ENCODE measurements at places on chromosomes 1 and 21.

DNA sequence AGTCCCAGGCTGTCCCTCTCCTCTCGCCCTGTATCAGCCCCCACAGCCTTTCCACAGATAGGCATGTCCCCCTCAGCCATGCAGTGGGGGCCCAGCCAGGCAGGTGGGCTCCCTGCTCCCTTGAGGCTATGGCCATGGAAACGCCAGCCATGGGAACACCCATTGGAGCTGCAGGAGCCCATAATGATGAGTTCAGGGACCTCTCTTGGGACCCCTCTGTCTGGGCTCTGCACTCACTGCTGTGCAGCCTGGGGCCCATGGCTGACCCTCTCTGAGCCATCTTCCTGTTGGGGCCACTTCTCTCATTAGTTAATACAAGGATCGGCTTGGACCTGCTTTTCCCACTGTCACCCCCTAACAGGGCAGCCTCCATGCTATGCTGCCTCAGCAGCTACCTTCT lies 33.2 kb downstream of the WNT3A start:
- no peak for DNase-seq

DNA sequence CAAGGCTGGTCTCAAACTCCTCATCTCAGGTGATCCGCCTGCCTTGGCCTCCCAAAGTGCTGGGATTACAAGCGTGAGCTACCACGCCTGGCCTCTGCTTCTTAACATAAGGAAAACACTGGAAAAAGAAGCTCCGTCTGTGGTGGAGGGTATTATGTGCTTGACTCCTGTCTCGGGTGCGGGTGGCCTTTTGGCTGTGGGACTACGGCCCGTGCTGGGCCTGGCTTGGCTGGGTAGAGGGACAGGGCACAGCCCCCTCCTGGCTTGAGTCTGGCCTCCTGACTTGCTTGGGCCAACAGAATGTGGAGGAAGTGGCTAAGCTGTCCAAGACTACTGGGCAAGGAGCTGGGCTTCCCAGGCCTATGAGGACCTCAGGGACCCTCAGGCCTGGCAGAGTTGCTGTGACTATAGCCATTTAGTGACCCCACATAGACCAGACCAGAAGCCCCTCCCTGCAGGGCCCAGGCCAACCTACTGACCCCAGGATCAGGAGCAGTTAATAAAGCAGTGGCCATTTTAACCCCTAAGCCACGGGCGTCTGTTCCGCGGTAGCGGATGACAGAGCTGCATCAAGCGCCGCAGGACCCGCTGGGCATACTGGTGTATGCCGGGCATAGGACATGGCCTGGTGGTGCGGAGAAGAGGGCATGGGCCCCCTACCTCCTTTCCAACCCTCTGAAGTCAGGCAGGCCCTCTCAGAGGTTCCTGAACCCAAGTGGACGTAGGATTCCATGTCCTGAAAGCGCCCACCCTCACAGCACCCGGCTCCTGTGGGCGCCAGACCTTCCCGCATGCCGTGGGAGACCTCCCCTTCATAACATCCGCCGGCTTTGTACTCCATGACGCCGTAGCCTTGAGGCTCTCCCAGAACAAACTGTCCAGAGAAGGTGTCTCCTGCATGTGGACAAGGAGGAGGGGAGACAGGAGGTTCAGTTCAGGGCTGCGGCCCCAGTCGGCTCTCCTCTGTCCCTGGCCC lies 4.4 kb downstream of the MORN1 start:
- no peak for DNase-seq

DNA sequence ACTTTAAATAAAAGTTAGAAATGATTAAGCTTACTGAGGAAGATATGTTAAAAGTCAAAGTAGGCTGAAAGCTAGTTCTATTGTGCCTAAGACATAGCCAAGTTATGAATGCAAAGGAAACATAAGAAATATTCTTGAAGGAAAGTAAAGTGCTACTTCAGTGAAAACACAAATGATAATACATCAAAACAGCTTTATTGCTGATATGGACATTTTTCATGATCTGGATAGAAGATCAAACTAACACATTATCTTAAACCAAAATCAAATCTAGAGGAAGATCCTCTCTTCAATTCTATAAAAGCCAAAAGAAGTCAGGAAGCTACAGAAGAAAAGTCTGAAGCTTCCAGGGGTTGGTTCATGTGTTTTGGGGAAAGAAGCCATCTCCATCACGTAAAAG lies 545.9 kb downstream of the COL11A1 start:
- no peak for DNase-seq

GRCh38 chr1:68205794-68206358 lies 26.4 kb downstream of the WLS start:
- no peak for DNase-seq

- peak; percentile 62 for DNase-seq
Observed at GRCh38 chr1:219990782-219991510, 55.4 kb downstream of the EPRS1 start.

- no peak for DNase-seq
Observed at GRCh38 chr1:171576144-171576543, 45.9 kb upstream of the MYOCOS start.

DNA sequence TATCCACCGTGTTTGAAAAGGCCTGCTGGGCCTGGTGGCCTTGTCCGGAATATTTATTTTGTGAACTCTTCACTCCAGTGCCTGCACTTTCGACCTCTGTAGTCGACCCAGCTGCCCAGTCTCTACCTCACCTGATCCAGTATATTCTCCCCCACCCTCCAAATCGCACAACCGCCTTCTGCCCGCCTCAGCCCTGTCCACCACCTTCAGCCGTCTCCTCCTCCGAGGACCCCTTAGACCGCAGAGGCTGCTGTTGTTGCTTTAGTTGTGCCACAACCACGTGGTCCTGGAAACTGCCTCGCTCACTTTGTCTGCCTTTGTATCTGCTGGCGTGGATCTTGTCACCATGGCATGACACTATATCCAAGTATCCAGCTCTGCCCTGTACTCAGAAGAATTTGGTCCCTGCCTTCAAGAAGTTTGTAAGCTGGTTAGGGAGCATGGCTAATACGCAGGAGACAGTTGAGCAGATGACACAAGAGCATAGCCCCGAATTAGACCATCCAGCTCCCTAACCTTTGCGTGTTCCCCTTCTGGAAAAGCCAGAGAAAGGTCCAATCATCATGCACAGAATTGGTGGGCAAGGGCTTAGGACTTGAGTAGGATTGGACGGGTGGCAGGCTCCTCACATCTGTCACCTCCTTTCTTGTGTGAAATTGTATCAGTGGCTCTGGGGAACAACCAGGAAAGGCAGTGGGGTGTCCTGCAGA lies 1.5 kb downstream of the PHGDH start:
- peak; percentile 61 for DNase-seq

DNA sequence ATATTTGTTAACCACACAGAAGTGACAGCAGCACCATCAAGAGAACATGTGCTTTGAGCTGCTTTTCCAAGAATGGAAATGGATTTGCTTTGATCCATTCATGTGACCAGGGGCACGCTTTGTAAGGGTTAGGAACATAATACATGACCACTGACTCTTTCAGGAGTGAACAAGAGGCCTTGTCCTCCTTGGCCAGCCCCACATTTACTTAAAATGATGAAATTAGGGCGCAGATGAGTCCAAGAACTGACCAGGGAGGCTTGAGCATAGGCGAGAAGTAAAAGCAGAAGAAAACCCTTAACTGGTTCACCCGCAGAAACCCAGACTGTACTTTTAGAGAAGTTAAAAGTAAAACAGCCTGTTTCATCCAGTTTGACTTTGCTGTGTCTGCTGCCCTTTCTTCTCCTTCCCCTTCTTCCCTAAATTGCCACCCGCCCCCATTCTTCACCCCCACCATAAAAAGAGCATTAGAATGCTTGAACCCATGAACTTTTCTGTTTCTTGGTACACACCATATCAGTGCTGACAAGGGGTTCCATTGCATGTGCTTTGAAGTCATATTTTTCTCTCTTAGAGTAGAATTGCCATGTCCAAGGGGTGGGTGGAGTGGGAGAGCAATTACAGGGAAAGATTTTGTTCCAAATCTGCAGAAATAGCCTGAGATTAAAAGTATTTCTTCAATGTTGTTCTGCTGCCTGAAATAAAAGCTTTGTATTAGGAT lies 2.6 kb upstream of the GLUL start:
- DNase-seq, result no peak

DNA sequence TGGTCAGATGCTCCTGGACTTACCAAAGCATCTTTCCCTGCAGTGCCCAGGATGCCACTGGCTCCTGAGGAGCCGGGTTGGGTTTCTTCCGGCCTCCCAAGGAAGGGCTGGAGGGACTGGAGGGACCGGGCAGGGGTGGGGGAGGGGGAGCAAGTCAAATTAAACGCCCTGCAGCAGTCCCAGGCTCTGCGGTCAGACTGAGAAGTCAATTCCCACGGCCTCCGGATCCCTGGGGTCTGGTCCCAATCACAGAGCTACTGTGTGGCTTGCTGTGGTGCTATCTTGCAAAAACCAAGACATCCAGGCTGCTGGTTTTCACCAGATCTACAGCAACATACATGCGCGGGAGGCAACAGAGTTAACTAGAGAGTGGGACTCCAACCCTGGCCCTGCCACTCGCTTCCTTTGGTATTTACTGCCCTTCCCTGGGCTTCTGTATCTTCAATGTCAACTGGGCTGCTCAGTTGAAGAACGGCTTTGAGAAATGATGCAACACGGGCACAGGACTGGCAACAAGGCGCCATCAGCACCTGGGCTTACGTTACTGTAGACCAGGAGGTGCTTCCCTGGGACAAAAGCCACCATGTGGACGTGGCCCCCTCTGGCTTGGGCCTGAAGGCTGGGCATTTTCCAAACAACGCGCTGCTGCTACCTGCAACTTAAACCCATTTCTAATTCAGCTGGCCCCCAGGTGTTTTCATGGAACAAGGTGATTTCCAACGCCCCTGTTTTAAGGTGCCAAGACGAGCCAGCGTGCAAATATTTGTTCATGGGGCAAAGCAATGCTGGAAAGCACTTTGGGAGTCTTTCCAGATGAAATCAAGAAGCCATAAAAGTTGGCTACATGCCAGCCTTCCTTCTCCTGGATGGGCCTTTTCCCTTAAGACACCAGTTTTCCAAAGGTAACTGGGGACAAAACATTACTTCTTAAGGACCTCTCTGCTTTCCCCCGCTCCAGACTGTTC lies 11.5 kb downstream of the RCC2 start:
- peak; percentile 28 for DNase-seq

DNA sequence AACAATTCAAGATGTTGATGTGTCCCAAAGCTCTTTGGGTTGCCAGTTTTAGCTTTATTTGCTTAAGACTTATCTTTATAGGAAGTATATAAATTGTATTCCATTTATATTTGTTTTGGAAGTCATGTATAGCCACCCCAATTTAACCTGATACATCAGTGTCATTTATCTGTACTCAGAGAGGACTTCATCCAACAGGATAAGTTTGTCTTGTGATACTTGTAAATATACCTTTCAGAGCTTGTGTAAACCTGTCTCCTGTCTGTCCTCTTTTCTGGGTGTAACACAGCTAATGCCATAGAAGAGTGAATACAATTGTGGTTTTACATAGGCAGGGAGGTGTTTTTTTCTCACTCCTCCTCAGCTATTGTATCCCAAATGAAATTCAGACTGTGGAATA lies 10.4 kb downstream of the PTGFR start:
- no peak for DNase-seq

GRCh38 chr1:8776104-8776503 lies 41.3 kb downstream of the RERE start:
- no peak for DNase-seq

GRCh38 chr1:113881661-113882060 lies 5.7 kb downstream of the BCL2L15 start:
- DNase-seq, result no peak

DNA sequence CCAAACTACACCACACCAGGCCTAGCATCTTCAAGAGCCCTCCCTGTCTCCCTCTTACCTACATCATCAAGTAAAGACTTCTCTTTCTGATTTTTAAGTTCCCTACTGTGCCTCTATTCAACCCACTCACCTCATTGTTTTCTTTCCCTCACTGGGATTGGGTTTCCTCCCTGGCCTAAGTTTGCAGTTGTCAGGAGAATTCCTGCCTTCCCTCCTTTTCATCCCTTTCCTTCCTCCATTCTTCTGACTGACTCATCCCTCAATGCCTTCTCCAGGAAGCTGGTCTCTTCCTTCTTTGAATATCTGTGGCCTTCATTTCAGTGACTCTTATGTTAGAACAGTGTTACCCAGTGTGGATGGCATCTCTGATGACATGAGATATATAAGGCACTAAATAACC lies 139.9 kb upstream of the KIAA0040 start:
- no peak for DNase-seq

GRCh38 chr1:1603671-1604373 lies 3.9 kb upstream of the FNDC10 start:
- no peak for DNase-seq

- no peak for DNase-seq
Observed at GRCh38 chr21:34743831-34744230, 75.0 kb downstream of the CLIC6 start.

- no peak for DNase-seq
Observed at GRCh38 chr1:19442154-19443096, 42.9 kb downstream of the CAPZB start.

GRCh38 chr1:174693085-174693484 lies 245.3 kb downstream of the GPR52 start:
- DNase-seq, result no peak

GRCh38 chr1:153367090-153367489 lies 8.3 kb downstream of the S100A12 start:
- no peak for DNase-seq

GRCh38 chr1:199529324-199529723 lies 498.2 kb upstream of the NR5A2 start:
- DNase-seq, result no peak
